ENCODE measurements at places on chromosomes 2 and 18.

GRCh38 chr2:153622285-153622684, 143.7 kb upstream of the RPRM start:
- DNase-seq, result no peak

DNA sequence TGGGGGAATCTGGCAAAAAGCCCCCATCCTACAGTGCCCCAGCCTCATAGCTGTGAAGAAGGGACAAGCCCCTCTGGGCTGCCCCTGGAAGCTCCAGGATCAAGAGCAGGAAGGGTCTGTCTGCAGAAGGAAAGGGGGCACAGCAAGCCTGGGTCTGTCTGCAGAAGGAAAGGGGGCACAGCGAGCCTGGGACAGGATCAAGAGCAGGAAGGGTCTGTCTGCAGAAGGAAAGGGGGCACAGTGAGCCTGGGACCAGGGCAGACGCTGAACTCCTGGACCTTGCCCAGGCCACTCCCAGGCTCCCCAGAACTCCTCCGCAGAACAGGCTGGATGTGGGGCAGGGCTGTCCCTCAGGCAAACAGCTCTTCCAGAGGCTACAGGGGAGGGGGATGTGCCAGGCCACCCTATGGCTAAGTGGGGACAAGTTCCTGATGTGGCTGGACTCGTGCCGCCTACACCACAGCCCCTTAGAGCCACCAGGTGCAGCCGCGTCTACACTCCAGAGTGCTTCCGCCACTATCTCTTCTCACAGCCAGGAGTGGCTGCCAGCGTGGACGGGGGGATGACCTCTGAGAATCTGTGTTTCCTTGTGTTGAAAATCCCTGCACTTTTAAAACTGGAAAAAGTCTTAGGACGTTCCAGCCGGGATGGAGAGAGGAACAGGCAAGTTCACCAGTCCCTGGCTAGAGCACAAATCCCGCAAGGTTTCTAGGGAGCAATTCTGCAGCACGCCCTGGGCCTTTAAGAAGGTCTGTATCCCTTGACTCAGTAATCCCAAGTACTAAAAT, 20.8 kb downstream of the KIF1A start:
- DNase-seq, result peak; percentile 11

DNA sequence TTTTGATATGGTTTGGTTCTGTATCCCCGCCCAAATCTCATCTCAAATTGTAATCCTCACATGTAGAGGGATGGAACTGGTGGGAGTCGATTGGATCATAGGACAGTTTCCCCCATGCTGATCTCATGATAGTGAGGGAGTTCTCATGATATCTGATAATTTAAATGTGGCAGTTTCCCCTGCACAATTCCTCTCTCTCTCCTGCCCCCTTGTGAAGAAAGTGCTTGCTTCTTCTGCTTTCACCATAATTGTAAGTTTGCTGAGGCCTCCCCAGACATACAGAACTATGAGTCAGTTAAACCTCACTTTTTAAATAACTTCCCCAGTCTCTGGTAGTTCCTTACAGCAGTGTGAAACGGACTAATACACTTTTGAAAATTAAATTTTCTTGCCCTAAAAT, 12.3 kb upstream of the KCNJ3 start:
- no peak for DNase-seq

DNA sequence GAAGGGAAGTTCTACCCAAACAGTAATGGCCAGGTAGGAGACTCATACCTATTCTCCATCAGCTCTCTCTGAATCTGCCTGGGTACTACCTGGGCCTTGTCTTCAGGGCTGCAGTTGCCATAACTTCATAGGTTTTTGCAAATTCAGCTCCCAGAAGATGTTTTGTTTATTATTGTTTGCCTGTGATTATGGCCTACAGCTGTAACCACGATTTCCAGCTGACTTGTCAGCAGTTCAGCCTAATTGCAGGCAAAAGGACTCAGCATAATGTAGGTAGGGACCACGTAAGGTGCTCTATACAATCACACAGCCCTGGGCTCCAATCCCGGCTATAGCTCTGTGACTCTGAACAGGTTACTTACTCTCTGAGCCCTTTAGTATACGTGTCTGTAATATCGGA, 187.0 kb upstream of the FN1 start:
- no peak for DNase-seq

DNA sequence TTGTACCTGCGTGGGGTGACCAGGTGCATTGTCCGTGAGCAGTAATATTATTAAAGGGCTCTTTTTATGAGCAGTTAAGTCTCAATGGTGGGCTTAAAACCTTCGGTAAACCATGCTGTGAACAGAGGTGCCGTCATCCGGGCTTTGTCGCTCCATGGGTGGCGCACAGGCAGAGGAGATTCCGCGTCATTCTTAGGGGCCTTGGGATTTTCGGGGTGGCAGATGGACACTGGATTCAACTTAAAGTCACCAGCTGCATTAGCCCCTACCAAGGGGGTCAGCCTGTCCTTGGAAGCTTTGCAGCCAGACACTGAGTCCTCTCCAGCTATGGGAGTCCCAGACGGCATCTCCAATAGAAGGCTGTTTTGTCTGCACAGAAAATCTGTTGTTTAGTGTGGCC, 107.7 kb downstream of the NFATC1 start:
- DNase-seq, result no peak

DNA sequence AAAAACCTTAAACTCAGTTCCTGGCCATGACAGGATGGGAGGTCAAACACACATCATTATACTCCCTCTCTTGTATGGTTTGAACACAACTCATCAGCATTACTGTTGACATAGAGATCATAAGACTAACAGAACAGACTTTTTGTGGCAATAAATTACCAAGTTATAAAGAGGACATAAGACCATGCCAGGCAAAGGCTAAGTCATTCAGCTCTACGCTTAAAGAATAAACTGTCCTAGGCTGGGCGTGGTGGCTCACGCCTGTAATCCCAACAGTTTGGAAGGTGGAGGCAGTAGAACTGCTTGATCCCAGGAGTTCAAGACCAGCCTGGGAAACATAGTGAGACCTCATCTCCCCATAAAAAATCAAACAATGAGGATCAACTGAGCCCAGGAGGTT, 16.4 kb downstream of the NLRC4 start:
- DNase-seq, result no peak

DNA sequence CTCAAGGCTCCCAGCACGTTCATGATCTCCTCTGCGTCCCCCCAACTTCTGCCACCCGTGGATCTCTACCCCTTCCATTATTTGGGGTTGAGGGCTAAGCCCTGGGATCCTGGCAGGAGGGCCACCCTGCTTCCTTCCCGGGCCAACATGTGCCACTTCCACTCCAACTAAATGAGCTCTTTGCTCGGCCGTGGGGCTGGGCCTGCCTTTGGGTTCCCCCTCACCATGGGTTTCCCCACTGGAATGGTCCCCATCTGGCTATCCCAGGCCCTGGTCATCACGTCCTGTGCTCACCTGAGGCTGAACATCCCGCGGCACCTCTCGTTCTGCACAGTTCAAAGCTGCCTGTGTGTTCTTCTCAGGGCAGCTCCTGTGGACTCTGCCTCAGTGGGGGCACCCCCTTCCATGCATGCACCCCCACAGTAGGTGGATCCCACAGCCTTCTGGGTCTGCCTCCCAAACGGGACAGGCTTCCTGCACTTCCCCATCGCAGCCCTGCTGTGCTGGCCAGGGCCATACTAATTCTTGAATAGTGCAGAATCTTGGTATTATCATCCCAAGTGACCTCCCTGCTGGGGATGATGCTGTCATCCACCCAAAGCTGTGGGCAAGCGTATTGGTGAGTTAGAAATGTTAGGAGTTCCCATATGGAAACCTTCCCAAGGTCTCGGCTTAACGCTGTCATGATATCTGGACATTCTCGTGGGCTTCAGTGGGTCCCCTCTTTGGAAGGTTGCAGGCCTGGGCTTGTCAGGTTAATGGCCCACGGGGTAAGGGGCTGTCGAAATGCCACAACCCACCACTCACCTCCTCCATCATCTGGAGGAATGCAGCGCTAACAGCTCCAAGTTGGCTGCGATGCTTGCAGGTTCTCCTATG, 150.5 kb upstream of the TWIST2 start:
- no peak for DNase-seq

GRCh38 chr2:25044990-25045389, 3.1 kb downstream of the EFR3B start:
- DNase-seq, result no peak
